ENCODE measurements at places on chromosomes 3 and 15.

DNA sequence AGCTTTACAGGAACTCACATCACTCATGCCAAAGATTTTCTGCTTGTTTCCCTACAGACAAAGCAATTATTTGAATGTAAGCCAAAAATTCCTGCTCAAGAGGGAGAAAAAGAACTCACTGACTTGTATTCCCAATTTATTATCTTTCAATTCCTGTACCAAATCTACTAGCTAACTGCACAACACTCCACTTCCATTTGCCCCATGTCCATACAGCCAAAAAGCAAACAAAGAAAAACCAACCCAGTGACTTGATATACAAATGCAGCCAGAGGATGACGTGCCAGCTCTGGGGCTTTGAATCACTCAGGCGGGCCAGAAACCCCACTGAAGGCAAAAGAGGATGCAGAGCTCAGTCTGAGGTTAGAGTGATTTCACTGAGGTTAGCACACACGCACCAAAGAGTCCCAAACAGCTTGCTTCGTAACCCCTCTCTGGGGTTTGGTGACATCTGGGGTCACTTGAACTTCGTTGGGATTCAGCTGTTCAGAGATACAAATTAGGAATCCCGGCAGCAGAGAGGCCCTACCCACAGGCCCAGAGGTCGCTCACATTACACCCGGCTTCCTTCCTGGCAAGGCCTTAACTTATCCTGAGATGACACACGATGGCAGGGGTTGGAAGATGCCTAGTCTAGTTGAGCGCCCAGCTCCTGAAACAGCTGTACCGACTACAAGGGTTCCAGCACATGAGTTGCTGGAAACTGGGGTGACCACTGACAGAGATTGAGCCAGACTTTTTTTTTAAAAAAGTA lies 1.6 kb downstream of the RFTN1 start:
- DNase-seq = peak; percentile 35

- no peak for DNase-seq
Observed at GRCh38 chr15:72146934-72147333, 28.7 kb downstream of the SENP8 start.

- no peak for DNase-seq
Observed at GRCh38 chr3:72694398-72694797, 153.8 kb downstream of the SHQ1 start.

- DNase-seq = no peak
Observed at GRCh38 chr15:73745073-73745472, 8.1 kb downstream of the INSYN1 start.

GRCh38 chr3:114582929-114583328 lies 289.1 kb downstream of the TIGIT start:
- no peak for DNase-seq

DNA sequence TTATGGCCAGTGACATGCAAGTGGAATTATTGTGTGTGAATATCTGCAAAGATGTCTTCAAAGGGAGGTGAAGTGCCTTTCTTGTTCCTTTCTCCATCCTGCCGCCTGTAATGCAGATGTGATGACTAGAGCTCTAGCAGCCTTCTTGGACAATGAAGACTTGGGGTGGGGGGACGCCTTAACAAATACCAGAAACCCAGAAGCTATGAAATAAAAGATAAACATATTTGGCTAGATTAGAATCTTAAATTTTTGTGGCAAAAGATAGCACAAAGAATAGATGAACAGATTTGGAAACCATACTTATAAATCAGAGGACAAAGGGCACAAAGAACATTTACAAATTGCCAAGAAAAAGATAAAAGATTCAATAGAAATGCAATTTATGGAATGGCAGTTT lies 56.1 kb downstream of the AMOTL2 start:
- no peak for DNase-seq

- DNase-seq = no peak
Observed at GRCh38 chr15:63553388-63553791, 43.8 kb upstream of the FBXL22 start.

- no peak for DNase-seq
Observed at GRCh38 chr3:193589616-193590015, 3.4 kb upstream of the OPA1 start.

GRCh38 chr3:126029241-126029640 lies 54.7 kb downstream of the SLC41A3 start:
- no peak for DNase-seq

- DNase-seq = no peak
Observed at GRCh38 chr15:63288342-63288741, 10.9 kb downstream of the APH1B start.

GRCh38 chr3:123667784-123668183 lies 82.9 kb upstream of the HACD2 start:
- no peak for DNase-seq

DNA sequence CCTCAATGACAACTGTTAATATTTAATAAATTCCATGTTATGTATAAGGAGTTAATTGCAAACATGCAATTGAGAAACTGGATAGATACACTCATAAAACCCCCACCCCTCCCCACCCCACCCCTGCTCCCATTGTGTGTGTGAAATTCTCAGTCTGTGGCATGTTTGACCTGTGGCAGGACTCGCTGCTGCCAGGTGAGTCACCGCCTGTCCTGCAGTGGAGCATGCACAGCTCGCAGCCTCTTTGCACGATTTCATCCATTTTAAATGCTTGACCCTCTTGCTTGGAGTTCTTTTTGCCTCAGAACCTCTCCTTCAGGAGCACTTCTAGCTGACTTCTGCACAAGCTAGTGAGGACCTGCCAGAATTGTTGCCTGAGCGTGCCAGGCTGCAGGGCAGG lies 5.3 kb upstream of the APEH start:
- DNase-seq = no peak

DNA sequence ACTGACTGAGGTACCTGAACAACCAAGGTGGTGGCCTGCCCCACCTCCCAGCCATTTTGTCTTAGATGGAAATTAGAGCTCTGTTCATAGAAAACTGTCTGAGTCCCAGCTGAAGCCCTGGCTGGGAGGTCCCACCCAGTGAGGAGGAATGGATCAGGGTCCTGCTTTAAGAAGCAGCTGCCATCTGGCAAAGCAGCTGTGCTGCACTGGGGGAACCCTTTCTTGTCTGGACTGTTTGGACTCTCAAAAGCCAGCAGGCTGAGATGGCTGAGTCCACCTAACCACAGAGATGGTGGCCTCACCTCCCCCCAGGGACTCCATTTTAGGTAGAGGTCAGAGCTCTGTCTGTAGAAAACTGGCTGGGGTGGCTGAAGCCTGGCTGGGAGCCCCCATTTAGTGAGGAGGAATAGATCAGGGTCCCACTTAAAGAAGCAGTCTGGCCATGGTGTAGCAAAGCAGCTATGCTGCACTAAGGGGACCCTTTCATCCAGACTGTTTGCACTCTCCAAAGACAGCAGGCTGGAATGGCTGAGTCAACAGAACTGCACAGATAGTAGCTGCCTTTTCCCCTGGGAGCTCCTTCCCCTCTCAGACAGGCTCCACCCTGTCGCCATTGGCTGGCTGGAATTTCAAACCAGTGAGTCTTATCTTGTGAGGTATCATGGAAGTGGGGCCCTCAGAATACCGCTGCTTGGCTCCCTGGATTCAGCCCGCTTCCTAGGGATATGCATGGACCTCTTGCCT lies 116.9 kb downstream of the EPHA6 start:
- DNase-seq = no peak

GRCh38 chr15:67085237-67085817 lies 19.9 kb downstream of the SMAD3 start:
- no peak for DNase-seq

DNA sequence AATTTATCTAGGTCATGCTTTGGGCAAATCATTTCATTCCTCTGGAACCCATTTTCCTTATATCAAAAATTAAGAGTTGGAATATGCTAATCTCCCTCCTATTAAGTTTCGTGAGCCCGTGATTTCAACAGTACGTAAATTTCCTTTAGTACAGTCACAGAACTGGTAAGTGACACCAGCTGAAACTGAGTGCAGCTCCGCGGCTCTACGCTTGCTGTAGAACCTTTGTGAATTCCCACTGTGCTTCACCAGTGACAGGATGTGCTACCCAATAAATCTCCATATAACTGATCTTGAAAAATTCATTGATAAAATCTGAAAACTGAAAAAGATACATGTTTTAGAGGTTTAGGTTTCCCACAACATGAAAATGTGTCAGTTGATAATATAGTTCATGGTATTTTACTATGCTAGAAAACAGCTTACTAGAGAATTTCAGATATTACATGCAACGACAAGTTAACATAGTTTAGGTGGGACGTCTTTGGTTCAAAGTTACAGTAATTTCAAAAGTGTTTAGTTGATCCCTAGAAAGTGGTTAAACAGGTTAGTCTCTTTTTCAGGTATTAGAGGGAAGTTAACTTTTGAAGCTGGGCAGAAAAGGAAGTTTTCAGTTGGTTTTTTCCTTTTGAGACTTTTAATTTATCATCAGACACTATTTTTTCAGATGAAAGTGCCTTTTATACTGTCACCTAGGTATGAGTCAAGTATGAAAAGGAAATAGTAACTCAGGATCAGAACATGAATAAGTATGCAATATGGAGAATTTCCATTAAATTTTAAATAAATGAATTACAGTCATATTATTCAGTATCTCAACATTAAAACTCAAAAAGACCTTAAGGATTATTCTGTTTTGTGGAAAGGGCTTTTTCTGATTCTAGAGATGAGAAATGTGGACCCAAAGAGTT lies 57.0 kb downstream of the PPARG start:
- DNase-seq = no peak

- DNase-seq = no peak
Observed at GRCh38 chr3:69205385-69205784, 83.0 kb upstream of the LMOD3 start.

DNA sequence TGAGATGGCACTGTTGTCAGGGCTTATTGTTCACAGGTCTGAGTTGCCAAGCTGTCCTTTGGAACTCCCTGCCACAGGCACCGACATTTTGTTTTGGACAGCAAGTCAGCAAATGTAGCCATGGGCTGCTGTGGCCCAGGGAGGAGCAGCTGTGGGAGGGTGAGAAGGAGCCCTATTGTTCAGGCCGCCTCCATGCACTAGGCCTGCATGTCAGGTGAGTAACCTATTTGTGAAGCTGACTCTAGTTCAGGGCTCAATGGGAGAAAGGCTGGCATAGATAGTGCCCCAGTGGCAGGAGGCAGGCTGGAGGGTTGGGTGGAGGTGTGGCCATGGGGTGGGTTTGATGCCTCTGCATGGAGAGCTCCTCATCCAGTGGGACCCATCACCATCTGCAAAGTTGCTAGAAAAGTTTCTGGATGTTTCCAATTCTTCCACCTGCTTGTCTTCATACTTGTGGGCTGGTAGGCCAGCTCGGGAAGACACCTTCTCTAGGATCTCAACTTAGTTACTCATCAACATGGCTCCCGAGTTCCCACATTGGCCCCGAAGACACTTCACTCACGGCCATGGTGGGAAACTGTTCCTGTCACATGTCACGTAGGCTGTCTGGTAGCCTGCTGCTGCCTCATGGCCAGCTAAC lies 19.5 kb downstream of the AMOTL2 start:
- no peak for DNase-seq

DNA sequence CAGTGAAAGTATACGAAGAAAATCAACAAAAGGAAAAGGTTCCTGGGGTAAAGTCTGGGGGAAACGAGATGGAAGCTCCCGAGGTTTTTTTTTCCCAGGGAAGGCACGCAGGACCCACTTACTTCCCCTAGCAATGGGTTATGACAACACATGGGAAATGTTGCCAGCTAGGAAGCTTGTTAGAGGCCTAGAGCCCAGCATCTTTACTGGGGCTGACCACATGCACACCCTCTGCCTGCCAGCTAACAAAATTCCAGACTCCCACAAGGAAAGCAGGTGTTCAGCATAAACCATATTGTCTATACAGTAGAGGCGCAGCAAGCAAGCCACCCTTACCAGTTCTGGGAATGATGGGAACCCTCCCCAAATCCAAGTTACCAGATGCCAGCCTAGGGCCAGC lies 258.8 kb upstream of the NR2E3 start:
- no peak for DNase-seq

GRCh38 chr15:70792171-70792573 lies 28.8 kb upstream of the UACA start:
- no peak for DNase-seq

DNA sequence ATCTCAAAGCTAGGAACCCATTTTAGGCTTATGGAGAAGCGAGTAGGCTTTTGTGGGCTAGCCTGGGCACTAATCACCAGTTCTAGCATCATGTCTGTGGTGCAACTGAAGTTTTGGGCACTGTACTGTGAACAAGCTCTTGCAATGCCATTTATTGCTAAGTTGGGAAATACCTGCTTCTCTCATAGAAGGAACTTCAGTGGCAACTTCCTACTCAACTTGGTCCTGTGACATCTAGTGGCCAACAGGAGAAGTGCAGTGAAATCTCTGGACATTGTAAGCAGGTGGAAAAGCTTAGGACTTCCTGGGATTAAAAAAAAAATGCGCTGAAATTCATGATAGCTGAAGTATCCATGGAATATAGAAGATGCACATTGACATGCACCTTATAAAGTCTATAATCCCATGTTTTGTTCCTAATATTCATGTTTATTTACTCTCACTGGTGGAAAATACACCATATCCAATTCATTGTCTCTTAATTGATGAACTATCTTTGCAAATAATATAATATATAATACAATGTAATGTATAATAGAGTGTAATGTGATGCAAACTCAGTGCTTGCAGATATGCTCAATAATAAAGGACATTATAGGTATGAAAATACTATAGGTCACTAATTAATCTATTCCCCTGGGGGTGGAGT lies 6.5 kb upstream of the ALDH1A3 start:
- DNase-seq = no peak

- DNase-seq = no peak
Observed at GRCh38 chr3:49148159-49148558, 15.3 kb upstream of the LAMB2 start.

DNA sequence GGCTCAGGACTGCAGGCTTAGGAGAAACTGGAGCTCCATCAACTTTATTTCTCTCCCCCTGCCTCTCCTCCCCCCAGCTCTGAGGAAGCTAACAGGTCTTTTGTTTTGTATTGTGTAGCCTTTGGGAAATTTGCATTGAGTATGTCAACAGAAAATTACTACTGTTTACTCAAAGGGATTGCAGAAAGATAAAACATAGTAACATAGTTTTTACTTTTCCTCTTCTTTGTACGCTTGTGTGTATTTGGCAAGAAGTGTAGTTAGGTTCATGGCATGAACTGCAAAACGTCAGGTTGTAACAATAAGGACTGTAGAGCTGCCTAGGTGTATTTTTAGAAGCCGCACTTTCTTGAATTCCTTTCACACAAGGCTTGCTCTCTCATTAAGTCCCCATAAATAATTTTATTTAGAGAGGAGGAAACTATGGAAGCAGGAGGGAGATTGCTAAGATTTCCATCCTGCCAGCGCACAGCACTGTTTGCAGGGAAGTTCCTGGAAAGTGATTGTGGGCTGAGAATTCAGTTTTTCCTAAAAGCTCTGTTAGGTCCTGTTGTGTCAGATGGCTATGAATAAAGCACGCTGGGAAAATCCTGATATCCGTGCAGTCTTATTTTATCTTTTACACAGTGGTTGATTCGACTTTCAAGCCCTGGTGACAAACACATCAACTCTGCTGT lies 21.1 kb upstream of the SATB1 start:
- DNase-seq = no peak

- no peak for DNase-seq
Observed at GRCh38 chr3:69297501-69297900, 88.4 kb downstream of the FRMD4B start.

DNA sequence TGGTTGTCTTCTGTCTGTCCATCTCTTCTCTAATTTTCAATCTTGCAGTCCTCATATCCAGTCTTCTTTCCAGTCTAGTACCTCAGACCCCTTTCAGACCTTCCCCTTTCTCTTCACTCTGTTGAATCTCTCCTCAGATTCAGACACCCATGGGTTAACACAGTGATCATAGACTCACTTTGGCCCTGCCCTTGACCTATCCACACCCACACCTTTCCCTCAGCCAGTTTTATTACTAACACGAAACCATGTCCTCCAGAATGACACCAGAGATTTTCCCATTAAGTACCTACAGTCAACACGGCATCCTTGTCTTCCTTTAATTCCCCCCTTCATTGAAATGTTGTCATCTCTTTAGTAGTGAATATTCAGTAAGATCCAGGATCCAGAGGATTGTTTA lies 74.5 kb upstream of the UBE2E2 start:
- no peak for DNase-seq

All from stimulated activated CD4-positive, alpha-beta T cell treated with anti-CD3 and anti-CD28 coated beads, Interleukin-1b, Interleukin-23, amount 100 ng/mL, for 1 hour (primary cell).